Renal pelvis (tissue), 12 donors: ENCODE measurements at places on chromosomes 2 and 18. TPM values are rescaled to one million over a fixed set of nuclear protein-coding genes. Genes with fewer than 3 reads are reported as not detected.

- no peak for DNase-seq
Observed at GRCh38 chr2:229634601-229635370, 79.6 kb downstream of the DNER start.

- no peak for DNase-seq
Observed at GRCh38 chr2:200225951-200226350, 80.5 kb upstream of the SPATS2L start.

DNA sequence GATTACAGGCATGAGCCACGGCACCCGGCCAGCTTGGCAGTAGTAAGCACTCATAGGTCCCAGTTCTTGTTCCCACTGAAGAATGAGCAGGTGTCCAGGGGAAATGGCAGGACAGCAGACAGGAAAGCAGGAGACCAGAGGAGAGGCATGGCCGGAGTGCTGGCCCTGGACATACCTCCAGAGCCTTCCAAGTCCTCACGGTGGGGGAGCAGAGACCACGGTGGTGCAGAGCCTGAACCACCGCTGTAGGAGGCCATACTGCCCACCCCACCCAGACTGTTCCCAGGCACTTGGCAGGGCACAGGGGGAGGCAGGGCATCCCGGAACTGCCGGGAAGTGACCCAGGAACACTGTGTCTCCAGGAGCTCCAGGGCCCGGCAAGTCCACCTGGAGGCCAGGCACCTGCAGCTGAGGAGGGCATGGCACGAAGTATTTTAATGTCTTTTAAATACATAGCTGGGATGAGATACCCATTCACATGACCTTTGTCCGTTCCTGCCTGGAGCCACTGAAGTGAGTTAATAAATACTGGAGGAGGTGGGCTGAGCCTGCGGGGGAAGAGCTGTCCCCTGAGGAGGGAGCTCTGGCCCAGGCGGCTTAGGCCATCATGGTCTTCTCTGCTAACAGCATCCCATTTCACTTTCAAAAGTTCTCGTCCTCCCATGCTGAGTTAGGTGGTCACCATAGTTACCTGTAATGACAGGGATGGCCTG lies 49.7 kb upstream of the TFCP2L1 start:
- peak; percentile 40 for DNase-seq

DNA sequence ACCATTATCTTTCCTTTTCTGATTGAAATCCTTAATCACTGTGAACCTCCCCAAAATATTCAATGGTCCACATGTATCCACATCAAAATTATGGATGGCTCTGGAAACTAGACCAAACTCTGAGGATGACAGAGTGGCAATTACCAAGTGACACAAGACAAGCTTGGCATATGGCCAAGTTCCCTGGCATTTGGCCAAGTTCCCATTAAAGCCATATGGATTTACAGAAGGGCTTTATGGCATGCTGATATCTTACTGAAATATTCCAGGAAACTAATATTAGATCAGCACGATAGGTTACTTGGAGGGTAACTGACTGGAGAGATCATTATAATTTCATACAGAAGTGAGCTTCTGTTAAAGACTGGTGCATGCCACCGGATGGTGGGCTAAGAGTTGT lies 21.9 kb upstream of the CERS6 start:
- no peak for DNase-seq

DNA sequence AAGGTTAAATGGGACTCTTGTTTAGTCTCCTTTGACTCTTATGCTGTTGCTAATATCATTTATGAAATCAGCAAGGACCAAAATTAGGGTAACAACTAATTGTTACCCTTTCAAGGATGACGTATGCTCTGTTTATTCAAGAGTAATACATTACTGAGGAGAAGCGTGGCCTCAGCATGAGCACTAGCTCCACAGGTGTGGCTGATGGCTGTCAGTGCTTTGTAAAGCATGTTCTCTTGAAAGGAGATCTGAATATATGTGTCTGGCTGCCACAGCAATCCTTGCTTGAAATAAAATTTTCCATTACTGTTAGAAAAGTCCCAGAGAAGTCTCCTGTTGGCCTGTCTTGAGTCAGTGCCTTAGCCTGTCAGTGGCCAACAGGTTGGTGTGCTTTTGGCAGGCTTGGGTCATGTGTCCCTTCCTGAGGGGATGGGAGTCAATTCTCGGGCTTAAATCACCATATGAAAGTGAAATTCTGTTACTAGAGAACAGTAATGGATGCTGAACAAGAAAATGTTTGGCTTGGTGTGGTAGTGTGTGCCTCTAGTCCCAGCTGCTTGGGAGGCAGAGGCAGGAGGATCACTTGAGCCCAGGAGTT lies 32.7 kb downstream of the ABI2 start:
- no peak for DNase-seq

- no peak for DNase-seq
Observed at GRCh38 chr2:180291060-180291459, 284.0 kb upstream of the CWC22 start.

DNA sequence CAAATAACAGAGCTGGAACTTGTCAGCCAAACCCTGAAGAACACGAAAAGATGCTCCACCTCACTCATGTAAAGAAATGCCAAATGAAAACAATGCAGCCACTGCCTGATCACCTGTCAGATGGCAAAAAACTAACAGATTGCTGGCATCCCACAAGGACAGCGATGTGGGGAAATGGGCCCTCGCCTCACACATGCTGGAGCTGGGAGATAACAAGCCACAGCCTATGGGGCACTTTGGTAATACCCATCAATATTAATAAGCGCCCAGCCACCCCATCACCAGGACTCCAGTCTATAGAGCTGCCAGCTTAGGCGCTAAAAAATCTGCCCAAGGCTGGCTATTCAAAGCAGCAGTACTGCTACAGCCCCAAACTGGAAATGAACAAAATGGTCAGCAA lies 27.0 kb downstream of the TFCP2L1 start:
- no peak for DNase-seq

- DNase-seq, result no peak
Observed at GRCh38 chr2:166844111-166844510, 44.2 kb upstream of the XIRP2 start.

DNA sequence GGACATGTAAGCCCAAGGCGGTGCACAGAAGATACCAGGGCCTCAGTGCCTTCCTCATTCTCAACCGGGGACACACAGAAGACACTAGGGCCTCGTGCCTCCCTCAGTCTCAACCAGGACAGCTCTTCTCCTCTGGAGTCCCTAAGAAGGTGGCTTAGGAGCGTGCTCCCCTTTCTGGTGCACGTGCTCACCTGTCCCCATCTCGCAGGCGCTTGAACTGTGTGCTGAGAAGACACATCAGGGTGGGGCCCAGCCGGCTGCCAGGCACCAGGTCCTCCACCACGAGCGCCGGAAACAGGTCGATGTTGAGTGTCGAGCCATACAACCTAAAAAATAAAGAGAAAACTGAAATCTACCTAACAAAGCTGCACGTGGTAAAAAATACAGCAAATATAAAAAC lies 99.9 kb downstream of the PXDN start:
- no peak for DNase-seq

DNA sequence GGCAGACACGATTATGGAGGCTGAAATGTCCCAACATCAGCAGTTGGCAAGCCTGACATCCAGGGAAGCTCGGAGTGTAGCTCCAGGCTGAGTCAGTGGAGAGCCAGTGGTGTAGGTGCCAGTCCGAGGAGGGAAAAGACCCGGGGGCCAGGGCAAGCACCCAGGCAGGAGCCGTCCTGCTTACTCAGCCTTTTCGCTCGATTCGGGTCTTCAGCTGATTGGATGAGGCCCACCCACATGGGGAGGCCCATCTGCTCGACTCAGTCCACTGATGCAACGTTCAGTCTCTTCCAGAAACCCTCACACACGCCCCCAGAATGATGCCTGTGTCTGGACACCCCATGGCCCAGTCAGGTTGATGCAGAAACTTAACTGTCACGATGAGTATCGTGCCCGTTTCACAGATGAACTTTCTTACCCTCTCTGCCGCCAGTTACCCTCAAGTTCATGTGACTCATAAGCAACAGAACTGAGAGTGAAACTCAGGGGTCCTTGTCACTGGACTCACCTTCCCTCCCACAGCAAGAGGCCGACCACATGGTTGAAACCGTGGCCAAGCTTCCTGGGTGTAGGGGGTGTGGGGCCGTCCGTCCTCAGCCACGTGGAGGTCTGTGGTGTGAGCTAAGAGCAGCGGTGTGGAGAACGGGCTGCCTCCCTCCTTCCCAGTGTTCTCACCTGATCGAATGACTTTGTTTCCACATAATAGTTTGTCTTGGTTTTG lies 197.4 kb upstream of the HDAC4 start:
- no peak for DNase-seq

GRCh38 chr2:98893911-98894321 lies 42.1 kb downstream of the CRACDL start:
- no peak for DNase-seq

DNA sequence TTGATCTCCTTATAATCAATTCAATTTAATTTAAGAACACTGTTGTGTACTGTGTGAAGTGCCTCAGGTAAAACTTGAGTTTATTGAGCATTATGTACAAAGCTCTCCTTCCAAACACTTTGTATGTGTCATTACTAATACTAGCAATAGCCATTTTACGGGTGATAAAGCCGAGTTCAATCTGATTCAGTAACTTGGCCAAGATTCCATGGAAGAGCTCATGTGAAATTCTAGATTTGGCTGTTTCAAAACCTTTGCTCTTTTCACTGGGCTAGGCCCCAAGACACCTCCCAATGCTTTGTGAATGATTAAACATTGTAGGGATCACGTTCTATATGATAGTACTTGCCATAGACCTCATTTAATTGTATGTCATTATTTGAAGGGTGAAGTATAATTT lies 8.9 kb upstream of the NFE2L2 start:
- DNase-seq, result no peak

DNA sequence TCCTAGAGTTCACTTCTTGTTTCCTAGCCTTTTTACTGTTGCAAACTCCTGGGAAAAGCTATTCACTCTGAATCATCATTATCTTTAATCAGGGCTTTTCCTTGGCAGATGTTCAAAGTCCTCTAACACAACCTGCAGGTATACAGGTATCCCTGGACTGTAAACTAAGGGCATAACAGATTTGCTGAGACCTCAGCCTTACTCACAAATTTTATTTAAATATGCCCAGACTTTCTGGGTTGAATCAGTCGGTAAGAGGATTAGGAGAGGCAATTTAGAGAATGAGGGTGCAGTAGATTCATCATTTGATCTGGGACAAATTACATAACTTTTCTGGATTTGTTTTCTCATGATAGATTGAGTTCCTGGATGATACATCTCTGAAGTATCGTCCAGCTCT lies 217.8 kb upstream of the STON1 start:
- DNase-seq, result no peak

- no peak for DNase-seq
Observed at GRCh38 chr2:111702119-111702803, 181.7 kb downstream of the ANAPC1 start.

DNA sequence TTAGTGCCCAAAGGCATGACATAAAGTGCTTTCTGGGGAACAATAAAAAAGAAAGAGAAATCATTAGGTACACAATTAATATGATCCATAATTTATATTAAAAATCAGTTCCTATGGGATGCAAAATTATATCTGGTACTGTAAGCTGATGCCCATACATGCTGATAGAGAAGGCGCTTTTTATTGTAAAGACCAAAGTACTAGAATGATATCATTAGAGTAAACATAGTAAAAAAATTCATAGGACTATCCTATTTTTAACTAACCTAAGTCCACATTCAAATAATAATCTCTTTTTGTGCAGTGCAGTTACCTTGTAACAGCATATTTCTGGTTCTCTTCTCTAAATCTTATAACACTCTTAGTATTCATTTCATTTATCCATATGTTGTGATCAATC lies 252.2 kb downstream of the ASXL3 start:
- DNase-seq, result no peak

DNA sequence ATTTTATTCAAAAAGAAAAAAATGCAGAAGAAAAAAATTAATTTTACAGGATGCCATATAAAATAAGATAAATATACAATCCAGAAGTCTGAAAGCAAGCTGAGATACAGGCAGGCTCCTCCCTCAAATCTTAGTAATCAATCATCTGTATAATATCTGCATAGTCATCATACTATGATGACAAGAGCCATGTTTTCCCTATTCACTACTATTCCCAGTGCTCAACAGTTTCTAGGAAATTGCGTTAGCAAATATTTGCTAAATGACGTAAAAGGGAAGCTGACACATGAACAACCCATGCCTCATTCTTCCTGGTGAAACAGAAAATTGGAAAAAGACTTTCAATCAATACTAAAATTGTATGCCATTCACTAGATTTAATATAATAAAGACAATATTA lies 793.2 kb downstream of the SUCLG1 start:
- DNase-seq, result no peak

GRCh38 chr2:70854411-70854810 lies 18.8 kb upstream of the CD207 start:
- no peak for DNase-seq

DNA sequence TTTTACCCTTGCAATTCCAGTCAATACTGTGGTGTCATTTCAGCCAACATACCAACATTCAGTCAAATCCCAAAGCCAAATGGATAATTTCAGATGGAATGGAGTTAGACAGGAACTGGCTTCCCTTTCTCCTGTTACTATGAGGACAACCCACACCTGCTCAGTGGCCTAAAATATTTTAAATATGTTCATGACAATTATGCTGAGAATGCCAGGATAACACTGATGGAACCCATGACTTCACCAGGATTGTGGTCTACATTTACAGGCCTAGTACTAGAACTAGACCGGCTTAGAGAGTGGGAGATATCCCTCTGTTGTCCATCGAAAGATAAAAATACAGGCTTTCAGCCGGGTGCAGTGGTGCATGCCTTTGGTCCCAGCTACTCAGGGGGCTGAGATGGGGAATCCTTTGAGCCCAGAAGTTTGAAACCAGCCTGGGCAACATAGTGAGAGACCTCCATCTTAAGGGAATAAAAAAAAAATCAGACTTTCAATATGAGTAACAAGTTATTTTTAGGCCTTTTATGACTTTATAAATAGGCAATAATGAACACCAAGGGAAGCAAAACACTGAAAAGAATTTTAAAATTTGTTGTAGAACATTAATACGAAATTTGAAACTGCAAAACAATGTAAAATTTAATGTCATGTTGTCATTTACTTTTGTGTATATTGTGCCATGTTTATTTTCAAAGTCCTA lies 14.2 kb downstream of the GPATCH11 start:
- DNase-seq, result no peak

DNA sequence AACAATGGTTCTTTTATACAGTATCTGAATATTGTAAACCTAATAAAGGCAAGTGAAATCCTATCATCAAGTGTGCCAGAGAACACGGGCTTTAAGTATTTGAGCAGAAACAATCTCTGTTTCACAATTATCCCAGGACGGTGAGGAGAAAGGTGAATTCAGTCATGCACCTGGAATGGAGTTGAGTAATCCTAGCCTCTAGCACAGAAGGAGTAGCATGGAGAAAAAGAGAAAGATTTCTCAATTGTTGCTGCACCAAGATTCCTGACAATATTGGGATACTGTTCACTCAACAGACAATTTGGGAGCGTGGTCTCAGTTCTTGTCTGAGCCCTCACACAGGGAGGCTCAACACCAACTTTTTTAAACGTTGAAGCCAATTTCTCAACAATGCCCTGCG lies 510.6 kb downstream of the SOX11 start:
- DNase-seq, result no peak

- DNase-seq, result no peak
Observed at GRCh38 chr18:35578481-35578880, 3.1 kb upstream of the GALNT1 start.

- DNase-seq, result no peak
Observed at GRCh38 chr2:226325526-226325925, 474.1 kb downstream of the IRS1 start.

The FAP gene
- polyA plus RNA-seq, result 9.3 TPM

The MYOM1 gene
- 8.9 TPM for polyA plus RNA-seq

The COL6A3 gene
- 257 TPM for polyA plus RNA-seq

The ARHGEF4 gene
- polyA plus RNA-seq, result 8.0 TPM

The TMEM37 gene
- polyA plus RNA-seq, result 49.4 TPM

The DSG2 gene
- 35.7 TPM for polyA plus RNA-seq

The NEU2 gene
- not detected for polyA plus RNA-seq
